ENCODE measurements at places on chromosomes 2 and 18. TPM values are rescaled to one million over a fixed set of nuclear protein-coding genes. Genes with fewer than 3 reads are reported as not detected.

Gene ALPI
- total RNA-seq: not detected

Gene LYPD1
- 2.1 TPM for total RNA-seq

Gene PDE6D
- 33.7 TPM for total RNA-seq

Gene ANKAR
- 1.5 TPM for total RNA-seq

Gene CSRNP3
- 6.7 TPM for total RNA-seq

DNA sequence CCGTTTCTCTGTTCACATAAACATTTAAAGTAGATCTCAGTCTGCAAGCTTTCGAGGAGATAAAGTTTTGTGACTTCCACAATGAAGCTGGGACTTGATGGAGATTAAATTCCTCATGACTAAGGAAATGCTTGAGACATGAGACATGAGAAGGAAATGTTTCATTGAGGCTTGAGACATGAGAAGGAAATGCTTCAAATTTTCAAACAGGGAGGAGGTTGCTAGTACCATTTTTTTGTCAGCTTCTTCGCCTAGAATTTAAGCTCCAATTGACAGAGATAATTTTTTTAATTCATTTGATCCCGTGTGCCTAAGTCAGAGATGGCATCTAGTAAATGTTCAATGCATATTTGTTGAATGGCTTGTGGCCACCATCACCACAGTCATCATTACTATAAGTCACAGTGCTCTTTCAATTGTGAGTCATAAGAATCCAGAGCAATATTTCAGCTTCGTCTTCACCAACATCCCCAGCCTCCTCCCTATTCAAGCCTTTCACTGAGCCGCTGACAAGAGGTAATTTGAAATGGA is 543 bp upstream of the MARCHF4 start:
- peak overlapping the region; percentile 66 for H3K4me3 ChIP-seq
- no peak for DNase-seq
- H3K27me3 ChIP-seq: no peaks in the 10 kb centered on the region
- H3K4me1 ChIP-seq: peaks cover 5% of the 10 kb centered on the region
- no peaks in the 10 kb centered on the region for H3K36me3 ChIP-seq

DNA sequence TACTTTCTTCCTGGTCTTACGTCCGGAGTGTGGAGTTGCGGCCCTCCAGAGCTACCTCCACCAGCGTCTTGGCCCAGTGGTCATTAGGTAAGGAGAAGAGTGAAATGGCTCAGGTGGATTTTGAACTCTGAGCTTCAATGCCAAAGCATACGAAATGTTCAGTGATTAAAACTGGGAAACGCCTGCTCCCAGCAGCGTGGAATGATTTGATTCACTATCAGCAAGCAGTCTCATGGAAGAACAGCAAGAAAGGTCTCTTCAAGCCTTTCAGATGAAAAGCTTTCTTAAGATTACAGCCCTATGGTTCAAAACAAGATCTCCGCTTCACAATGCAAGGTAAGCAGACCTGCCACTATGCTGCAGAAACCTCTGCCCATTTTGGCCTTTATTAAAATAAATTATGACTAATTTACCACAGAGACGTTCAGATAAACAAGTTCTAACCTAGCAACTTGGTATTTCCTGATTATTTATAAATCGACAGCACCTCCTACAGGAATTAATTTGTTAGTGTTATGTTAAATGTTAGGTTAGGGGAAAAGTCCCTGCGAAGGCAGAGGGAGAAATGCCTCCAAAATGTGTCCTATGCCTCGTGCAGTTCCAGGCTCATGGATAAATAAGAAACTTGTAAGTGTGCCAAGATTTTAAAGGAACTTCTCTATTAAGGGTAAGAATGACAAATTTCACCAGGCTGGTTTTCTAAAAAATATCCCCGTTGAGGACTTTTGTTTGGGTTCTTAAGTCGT is 10.1 kb downstream of the SP9 start:
- DNase-seq: no peak
- peaks cover 43% of the 10 kb centered on the region for H3K27me3 ChIP-seq
- no peak overlapping the region for H3K4me3 ChIP-seq
- H3K4me1 ChIP-seq: peaks cover 18% of the 10 kb centered on the region
- no peak overlapping the region for H3K27ac ChIP-seq

- no peaks in the 10 kb centered on the region for H3K27me3 ChIP-seq
- H3K4me1 ChIP-seq: peaks cover 12% of the 10 kb centered on the region
- no peaks in the 10 kb centered on the region for H3K36me3 ChIP-seq
- H3K4me3 ChIP-seq: no peak overlapping the region
- no peak overlapping the region for H3K27ac ChIP-seq
Measured at GRCh38 chr2:207792244-207792785, 22.6 kb upstream of the FZD5 start.

GRCh38 chr2:18402-19271 is 27.7 kb downstream of the FAM110C start:
- no peak for DNase-seq
- H3K4me1 ChIP-seq: no peaks in the 10 kb centered on the region
- no peak overlapping the region for H3K4me3 ChIP-seq
- no peak overlapping the region for H3K27ac ChIP-seq
- H3K36me3 ChIP-seq: no peaks in the 10 kb centered on the region
- no peaks in the 10 kb centered on the region for H3K27me3 ChIP-seq

DNA sequence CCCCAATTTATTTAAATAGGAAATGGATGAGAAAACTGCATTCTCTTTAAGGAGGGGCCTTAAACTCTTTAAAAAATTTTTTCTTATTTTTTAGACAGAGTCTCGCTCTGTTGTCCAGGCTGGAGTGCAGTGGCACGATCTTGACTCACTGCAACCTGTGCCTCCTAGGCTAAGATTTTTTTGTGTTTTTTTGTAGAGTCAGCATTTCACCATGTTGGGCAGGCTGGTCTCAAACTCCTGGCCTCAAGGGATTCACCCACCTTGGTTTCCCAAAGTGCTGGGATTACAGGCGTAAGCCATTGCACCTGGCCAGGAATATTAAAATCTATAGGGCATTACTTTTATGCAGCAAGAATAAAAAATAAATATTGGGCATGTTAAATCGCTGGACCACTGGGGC is 56.0 kb downstream of the GALR1 start:
- H3K4me1 ChIP-seq: no peaks in the 10 kb centered on the region
- H3K36me3 ChIP-seq: no peaks in the 10 kb centered on the region
- no peak overlapping the region for H3K4me3 ChIP-seq
- no peaks in the 10 kb centered on the region for H3K27me3 ChIP-seq

- DNase-seq: no peak
- no peaks in the 10 kb centered on the region for H3K27me3 ChIP-seq
- H3K36me3 ChIP-seq: no peaks in the 10 kb centered on the region
- H3K4me1 ChIP-seq: no peaks in the 10 kb centered on the region
- no peak overlapping the region for H3K27ac ChIP-seq
Measured at GRCh38 chr2:109317471-109318095, 188.6 kb downstream of the SH3RF3 start.
